Activated T-cell treated with anti-CD3 and anti-CD28 coated beads for 4 hours (primary cell): ENCODE measurements at places on chromosomes 4 and X.

- no peak for DNase-seq
Observed at GRCh38 chrX:24643116-24643515, 4.0 kb downstream of the PCYT1B start.

DNA sequence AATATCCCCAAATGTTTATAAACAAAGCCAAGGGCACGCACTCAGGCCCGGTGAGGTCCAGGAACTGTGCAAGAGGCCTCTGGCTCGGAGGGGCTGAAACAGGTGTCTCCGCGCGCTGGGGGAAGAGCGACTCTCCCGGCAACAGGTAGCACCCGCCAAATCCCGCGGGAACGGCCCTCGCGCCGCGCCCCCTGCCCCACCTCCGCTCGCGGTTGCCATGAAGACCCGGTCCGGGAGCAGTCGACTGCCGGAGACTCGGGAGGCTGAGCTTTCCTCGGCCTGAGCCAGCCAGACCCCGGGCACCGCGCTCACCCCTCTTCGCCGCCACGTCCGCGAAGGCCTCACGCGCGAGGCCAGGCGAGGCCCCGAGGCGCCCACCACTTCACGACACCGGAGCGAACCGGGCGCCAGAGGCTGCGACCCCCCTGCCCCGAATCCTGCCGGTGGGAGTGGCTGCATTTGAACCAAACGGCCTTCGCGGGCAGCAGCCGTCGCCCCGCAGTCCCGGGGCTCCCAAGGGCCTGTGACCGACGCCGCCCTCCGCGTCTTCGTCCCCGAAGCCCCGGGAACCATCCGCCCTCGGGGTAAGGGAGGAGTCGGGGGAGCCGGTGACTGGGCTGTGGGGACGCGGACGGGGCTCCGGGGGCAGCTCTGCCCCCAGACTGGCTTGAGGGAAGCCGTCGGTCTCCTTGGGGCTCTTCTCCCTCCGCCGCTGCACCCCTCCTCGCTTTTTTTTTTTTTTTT, at the start of gene NSUN7:
Gene NSUN7 (plus strand): TSS at position 239 of the 744 bp plus-strand sequence. CDS start 739 bp downstream, outside the sequence.
- DNase-seq: no peak

DNA sequence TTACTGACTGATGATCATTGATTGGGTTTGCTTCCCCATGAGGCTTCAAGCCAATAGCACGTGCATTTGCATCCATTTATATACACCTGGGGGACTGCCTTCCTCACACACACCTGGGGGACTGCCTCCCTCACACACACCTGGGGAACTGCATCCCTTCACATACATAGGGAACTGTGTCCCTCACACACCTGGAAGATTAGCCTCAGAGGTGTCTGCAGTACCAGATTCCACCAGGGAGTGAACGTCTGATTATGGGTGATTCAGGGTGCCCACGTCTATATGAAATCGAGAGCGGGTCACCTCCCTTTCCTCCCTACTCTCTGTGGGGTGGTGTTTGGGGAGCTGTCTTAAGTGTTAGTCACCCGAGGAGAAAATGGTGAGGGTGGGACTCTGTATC, 16.9 kb downstream of the CD99 start:
- DNase-seq: no peak

- DNase-seq: no peak
Observed at GRCh38 chr4:54930226-54930625, 195.2 kb downstream of the KDR start.
